NCI-H345 (cell line): ENCODE measurements at places on chromosomes 2 and 18.

- DNase-seq = no peak
These were observed 27.5 kb downstream of the ARID5A start for GRCh38 chr2:96564026-96564425.

GRCh38 chr18:49798001-49798400 lies 15.3 kb downstream of the ACAA2 start:
- DNase-seq = no peak

- DNase-seq = no peak
These were observed 337.9 kb upstream of the PKDCC start for GRCh38 chr2:41709702-41710599.

GRCh38 chr2:219648176-219648575 lies 20.7 kb downstream of the SLC4A3 start:
- no peak for DNase-seq
